ENCODE measurements at places on chromosomes 6 and 20. TPM values are rescaled to one million over a fixed set of nuclear protein-coding genes. Genes with fewer than 3 reads are reported as not detected.

Gene MATN4
- total RNA-seq: 5.1 TPM

Gene TXLNB
- 0.22 TPM for total RNA-seq

Gene PKIB
- 2.0 TPM for total RNA-seq

Gene MEP1A
- total RNA-seq: not detected

Gene POM121L2
- not detected for total RNA-seq

Gene PRKN
- 2.5 TPM for total RNA-seq

Gene SRSF12
- 0.46 TPM for total RNA-seq

Gene NPEPL1
- total RNA-seq: 29.0 TPM

Gene AVP
- total RNA-seq: not detected

Gene IP6K3
- not detected for total RNA-seq

Gene RTN4IP1
- total RNA-seq: 7.3 TPM

Gene FAXC
- total RNA-seq: not detected

Gene GFRA4
- total RNA-seq: not detected

Gene PTCHD4
- not detected for total RNA-seq

Gene ACTL10
- 1.8 TPM for total RNA-seq

Gene TSBP1
- total RNA-seq: not detected

Gene FBXL4
- 19.0 TPM for total RNA-seq

Gene TGM2
- 0.38 TPM for total RNA-seq

Gene GABRR2
- 0.74 TPM for total RNA-seq

Gene SNRNP48
- total RNA-seq: 26.9 TPM

Gene NCR2
- total RNA-seq: not detected

Gene WFDC10B
- total RNA-seq: not detected

Gene CST7
- 136 TPM for total RNA-seq

Gene EBF4
- 8.9 TPM for total RNA-seq

Gene PROKR2
- total RNA-seq: not detected

Gene CTCFL
- total RNA-seq: not detected

Gene SLC17A2
- total RNA-seq: not detected

Gene VSX1
- not detected for total RNA-seq

Gene HAO1
- total RNA-seq: not detected
